ENCODE measurements at places on chromosomes 1 and 21.

GRCh38 chr1:51648180-51649109 lies 31.6 kb downstream of the OSBPL9 start:
- DNase-seq = no peak

- DNase-seq = peak; percentile 22
These were observed 837 bp downstream of the STXBP3 start for GRCh38 chr1:108747171-108747850.

DNA sequence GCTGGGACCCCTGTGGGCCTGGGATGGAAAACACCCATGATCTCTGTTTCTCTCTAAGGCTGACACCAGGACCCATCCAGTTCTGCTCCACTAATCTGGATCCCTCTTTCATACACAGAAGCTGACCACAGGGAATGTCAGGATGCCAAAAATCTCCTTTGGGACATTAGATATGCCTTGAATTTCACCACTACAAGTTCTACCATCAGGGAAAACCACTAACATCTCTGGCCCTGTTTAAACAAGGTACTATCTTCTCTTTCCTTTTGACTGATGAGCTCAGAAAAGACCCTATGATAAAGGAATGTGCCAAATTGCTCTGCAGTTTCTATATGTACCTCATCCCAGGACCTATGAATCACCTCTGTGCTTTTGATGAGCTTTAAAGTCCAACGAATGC lies 10.2 kb upstream of the PLXNA2 start:
- DNase-seq = no peak

DNA sequence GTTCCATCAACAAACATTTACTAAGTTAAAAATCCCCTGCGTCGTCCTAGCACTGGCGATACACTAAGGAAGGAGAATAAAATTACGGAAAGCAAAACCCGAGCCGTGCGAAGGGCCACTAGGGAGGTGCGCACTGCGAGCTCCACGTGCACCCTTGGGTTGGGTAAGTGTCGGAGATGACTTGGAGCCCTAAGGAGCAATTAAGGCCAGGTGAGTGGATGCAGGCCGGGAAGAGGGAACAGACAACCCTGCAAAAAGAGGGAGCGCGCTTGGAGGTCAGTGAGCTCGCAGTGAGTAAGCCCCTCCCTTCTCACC lies 704 bp downstream of the WDR4 start:
- no peak for DNase-seq

- no peak for DNase-seq
These were observed 23.3 kb downstream of the EIF4G3 start for GRCh38 chr1:21153388-21153787.

GRCh38 chr1:177368255-177368654 lies 197.5 kb downstream of the BRINP2 start:
- no peak for DNase-seq
